MM.1S (cell line): ENCODE measurements at places on chromosomes 4 and X.
A peak's percentile ranks its signal among the peaks of the same experiment; 100 is the strongest.

GRCh38 chr4:123896446-123897071 is 500.0 kb downstream of the SPRY1 start:
- H3K27me3 ChIP-seq = no peaks in the 10 kb centered on the region
- no peaks in the 10 kb centered on the region for H3K36me3 ChIP-seq
- no peak overlapping the region for H3K4me3 ChIP-seq
- no peak overlapping the region for H3K27ac ChIP-seq
- no peak for DNase-seq

DNA sequence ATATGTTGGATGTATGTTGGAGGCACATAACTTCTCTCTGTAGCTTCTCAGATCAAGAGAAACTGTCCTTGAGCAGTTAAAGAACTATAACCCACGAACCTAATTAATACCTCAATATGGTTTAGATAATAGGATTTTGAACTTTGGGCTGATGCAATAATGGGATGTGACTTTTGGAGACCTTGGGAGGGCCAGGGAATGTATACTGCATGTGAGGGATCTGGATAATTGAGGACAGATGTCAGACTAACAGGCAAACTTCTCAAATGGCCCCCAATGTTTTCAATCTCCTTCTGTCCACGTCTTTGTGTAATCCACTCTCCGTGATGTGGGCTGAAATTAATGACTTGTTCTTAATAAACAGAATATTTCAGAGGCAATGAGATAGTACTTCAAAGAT is 202.2 kb upstream of the FAT4 start:
- DNase-seq = no peak
- H3K36me3 ChIP-seq = no peaks in the 10 kb centered on the region
- no peak overlapping the region for H3K4me3 ChIP-seq
- H3K27ac ChIP-seq = no peak overlapping the region

DNA sequence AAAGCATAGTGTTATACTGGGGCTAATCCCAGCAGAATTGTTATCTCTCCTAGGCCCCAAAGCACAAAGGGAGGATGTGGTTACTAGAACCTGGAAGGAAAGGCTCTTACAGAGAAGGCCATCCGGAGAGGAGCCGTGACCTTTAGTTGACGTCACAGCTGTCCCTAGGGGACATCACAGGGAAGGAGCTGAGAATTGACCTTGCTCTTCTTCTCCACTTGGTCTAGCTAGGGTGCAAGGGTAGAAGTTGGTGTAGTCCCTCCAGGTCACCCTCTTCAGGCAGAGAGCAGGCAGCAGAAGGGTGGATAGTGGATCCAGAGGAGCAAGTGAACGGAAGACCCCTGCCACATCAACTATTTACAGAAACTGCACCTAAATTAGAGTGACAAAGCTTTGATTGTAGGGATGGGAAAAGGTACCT is 22.8 kb upstream of the FGF2 start:
- H3K4me3 ChIP-seq = no peak overlapping the region
- H3K4me1 ChIP-seq = no peaks in the 10 kb centered on the region
- H3K36me3 ChIP-seq = no peaks in the 10 kb centered on the region
- H3K27me3 ChIP-seq = no peaks in the 10 kb centered on the region

DNA sequence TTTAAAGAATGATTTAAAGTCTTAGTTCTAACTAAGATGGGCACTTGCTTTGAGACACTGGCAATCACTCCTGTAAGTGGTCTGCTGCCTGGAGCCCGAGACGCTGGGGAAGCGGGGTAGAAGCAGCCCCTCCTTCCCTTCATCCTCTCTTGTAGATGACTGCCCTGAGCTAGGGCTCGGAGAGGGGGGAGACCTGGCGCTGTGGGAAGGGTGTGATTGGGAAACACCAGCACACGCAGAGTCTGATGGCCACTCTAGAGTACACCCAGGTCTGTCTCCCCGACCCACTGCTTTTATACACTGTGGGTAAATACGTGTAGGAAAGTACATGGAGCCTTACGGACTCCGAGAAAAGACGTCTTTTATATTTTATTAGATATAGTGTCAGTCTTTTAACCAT is 24.0 kb downstream of the LRP2BP start:
- 0 out of 2 replicates have a peak, but pooled peaks cover 6% of the 10 kb centered on the region for H3K36me3 ChIP-seq
- no peaks in the 10 kb centered on the region for H3K27me3 ChIP-seq
- H3K4me1 ChIP-seq = no peaks in the 10 kb centered on the region
- DNase-seq = no peak

DNA sequence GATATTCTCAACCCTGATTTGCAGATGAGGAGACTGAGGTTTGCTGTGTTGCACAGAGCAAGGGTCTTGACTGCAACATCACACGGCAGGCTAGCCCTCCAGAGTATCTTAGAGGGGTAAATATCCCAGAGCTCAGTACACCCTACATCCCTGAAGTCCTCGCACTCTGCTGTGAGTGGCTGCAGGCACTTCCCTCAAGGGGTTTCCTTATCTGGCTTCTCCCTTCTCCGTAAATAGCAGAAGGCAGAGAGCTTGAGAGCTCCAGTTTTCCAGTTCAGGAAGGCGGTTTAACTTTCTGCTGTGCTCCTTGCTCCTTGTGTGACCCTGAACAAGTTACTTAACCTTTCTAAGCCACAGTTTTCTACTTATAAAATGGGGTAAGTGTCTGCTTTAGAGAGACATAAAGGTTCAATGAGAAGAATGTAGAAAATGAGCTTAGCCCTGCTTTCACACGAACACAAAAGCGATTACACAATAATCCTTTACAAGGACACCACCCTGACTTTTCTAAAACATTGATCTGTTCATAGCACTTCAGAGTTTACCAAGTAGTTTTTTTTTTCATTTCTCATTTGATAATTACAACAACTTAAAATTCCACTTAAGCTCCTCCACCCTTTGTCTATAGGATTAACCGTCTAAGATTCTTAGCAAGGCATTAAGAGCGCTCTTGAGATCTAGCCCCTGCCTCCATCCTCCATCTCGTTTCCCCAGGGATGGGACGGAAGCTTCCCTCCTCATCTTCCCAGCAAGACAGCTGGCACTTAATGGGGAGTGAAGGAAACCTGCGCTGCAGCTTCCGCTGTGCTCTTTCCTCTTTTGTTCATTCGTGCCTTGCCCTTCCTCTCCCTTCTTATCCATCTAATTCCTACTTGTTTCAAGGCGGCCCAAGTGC is 68.4 kb downstream of the TAPT1 start:
- no peak for DNase-seq
- no peak overlapping the region for H3K4me3 ChIP-seq
- H3K36me3 ChIP-seq = no peaks in the 10 kb centered on the region
- no peak overlapping the region for H3K27ac ChIP-seq
- no peaks in the 10 kb centered on the region for H3K4me1 ChIP-seq
- no peaks in the 10 kb centered on the region for H3K27me3 ChIP-seq

- no peaks in the 10 kb centered on the region; the same call in 1 of the 2 replicates for H3K36me3 ChIP-seq
- DNase-seq = peak; percentile 53
- no peak overlapping the region for H3K4me3 ChIP-seq
- H3K27me3 ChIP-seq = no peaks in the 10 kb centered on the region
These were observed 167.5 kb downstream of the CDS1 start for GRCh38 chr4:84750260-84750959.

DNA sequence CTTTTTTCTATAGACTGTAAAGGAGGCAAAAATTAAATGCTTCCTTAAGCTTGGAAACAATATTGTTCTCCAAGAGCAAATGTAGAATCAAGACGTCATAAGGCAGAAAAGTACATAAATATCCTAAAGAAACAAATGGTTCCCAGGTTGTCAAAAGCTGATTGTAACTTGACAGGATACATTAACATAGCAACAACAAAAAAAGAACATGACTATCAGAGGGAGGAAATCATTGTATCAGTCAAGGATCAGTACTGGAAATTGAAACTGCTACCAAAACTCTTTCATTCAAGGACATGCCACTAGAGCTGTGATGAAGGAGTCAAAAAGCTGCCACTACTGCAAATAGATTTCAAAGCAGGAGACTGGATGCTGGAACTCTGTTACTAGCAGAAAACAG is 168.3 kb downstream of the BTC start:
- H3K4me1 ChIP-seq = peaks cover 36% of the 10 kb centered on the region
- H3K27me3 ChIP-seq = no peaks in the 10 kb centered on the region
- H3K4me3 ChIP-seq = no peak overlapping the region
- no peaks in the 10 kb centered on the region for H3K36me3 ChIP-seq

DNA sequence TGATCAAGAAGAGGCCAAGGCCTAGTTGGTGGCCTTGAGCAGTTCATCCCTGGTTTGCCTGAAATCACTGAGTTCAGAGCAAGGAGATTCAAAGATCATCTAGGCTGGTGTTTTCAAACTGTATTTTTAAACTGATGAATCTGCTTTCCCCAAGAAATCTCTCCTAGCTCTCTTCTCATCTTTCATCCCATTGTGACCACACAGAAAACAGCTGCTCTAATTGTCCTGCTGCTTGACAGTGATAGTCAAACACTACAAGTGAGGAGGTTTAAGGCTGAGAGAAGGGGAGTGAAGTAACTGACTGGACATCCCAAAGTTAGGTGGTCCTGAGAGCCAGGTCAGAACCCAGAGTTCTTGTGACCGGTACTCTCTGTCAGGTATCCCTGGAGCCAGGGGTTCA is 91.5 kb downstream of the LNX1 start:
- no peaks in the 10 kb centered on the region for H3K36me3 ChIP-seq
- H3K27me3 ChIP-seq = no peaks in the 10 kb centered on the region
- DNase-seq = no peak

GRCh38 chr4:1972414-1972813 is 36.4 kb downstream of the NELFA start:
- H3K27me3 ChIP-seq = no peaks in the 10 kb centered on the region
- no peaks in the 10 kb centered on the region for H3K4me1 ChIP-seq
- peaks cover 20% of the 10 kb centered on the region for H3K36me3 ChIP-seq

DNA sequence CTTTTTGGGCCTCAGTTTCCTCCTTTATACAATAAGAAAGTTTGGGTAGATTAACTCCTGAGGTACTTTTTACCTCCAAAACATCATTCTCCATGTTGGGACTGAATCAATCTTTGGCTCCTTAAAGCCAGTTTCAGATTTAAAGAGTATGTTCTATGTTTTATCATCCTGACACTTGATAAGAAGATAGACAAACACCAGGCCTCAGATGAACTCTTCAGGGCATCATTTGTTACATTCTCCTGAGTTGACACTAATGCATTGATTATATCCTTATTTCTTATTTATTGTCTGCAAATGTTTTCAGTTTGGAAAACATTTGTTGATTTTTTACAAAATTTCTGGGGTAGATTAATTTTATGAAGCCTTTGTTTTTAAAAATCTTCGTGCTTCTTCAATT is 102.7 kb upstream of the CCSER1 start:
- H3K36me3 ChIP-seq = no peaks in the 10 kb centered on the region
- H3K4me3 ChIP-seq = no peak overlapping the region
- no peaks in the 10 kb centered on the region for H3K27me3 ChIP-seq
- no peaks in the 10 kb centered on the region for H3K4me1 ChIP-seq
- no peak for DNase-seq

GRCh38 chr4:120544838-120545237 is 377.7 kb downstream of the PRDM5 start:
- DNase-seq = no peak
- no peaks in the 10 kb centered on the region for H3K36me3 ChIP-seq
- no peaks in the 10 kb centered on the region for H3K27me3 ChIP-seq
- no peak overlapping the region for H3K27ac ChIP-seq
- no peaks in the 10 kb centered on the region for H3K4me1 ChIP-seq

GRCh38 chrX:37468124-37468739 is 103.2 kb upstream of the LANCL3 start:
- no peak overlapping the region for H3K27ac ChIP-seq
- DNase-seq = no peak
- no peaks in the 10 kb centered on the region for H3K4me1 ChIP-seq
- no peaks in the 10 kb centered on the region for H3K36me3 ChIP-seq
- no peak overlapping the region for H3K4me3 ChIP-seq

GRCh38 chr4:39480251-39480650 is 21.4 kb downstream of the LIAS start:
- no peaks in the 10 kb centered on the region for H3K27me3 ChIP-seq
- DNase-seq = no peak
- H3K36me3 ChIP-seq = no peaks in the 10 kb centered on the region
- no peak overlapping the region for H3K27ac ChIP-seq

- H3K36me3 ChIP-seq = no peaks in the 10 kb centered on the region
- H3K27me3 ChIP-seq = no peaks in the 10 kb centered on the region
- DNase-seq = no peak
- no peak overlapping the region for H3K4me3 ChIP-seq
- H3K4me1 ChIP-seq = peaks cover 8% of the 10 kb centered on the region; the same call in 1 of the 2 replicates
These were observed 20.9 kb downstream of the GPAT3 start for GRCh38 chr4:83556816-83557215.

GRCh38 chr4:85431156-85431555 is 43.8 kb upstream of the ARHGAP24 start:
- H3K36me3 ChIP-seq = no peaks in the 10 kb centered on the region
- no peak for DNase-seq
- no peak overlapping the region for H3K4me3 ChIP-seq
- H3K27ac ChIP-seq = no peak overlapping the region
- no peaks in the 10 kb centered on the region for H3K27me3 ChIP-seq

DNA sequence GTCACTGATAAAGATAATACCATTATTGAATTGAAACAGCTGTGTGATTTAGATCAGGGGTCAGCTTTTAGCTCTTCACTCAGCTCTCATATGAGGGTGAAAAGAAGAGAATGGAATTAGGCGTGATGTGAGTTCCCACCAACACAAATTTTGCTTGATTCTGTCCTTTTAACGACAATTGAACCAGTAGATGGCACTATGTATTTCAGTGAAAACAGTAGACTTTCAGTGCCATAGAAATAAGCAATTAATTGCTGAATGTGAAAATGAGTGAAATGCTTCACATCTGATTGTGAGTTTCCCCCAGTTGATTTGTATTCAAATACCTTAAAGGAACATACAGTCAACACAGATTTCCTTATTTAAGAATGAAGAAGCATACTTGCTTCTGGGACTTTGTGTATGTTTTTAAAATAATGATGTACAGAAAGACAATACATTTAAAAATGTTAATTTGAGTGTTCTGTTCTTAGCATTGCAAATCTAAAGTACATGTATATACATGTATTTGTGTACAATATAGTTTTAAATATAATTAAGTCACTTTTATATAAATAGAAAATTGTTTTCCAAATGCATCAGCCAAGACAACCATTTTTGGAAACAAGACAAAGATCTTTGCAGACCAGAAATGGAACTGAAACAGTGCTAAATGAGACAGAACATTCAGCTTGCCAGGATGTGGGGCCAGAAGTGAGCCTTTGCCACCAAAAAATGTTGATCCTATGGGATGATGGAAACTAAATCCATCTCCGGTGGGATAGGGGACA is 178.8 kb downstream of the SNCA start:
- no peaks in the 10 kb centered on the region for H3K36me3 ChIP-seq
- H3K27me3 ChIP-seq = no peaks in the 10 kb centered on the region
- peaks cover 11% of the 10 kb centered on the region for H3K4me1 ChIP-seq
- H3K27ac ChIP-seq = peak overlapping the region; percentile 55
- H3K4me3 ChIP-seq = peak overlapping the region; percentile 41
- DNase-seq = peak; percentile 73

DNA sequence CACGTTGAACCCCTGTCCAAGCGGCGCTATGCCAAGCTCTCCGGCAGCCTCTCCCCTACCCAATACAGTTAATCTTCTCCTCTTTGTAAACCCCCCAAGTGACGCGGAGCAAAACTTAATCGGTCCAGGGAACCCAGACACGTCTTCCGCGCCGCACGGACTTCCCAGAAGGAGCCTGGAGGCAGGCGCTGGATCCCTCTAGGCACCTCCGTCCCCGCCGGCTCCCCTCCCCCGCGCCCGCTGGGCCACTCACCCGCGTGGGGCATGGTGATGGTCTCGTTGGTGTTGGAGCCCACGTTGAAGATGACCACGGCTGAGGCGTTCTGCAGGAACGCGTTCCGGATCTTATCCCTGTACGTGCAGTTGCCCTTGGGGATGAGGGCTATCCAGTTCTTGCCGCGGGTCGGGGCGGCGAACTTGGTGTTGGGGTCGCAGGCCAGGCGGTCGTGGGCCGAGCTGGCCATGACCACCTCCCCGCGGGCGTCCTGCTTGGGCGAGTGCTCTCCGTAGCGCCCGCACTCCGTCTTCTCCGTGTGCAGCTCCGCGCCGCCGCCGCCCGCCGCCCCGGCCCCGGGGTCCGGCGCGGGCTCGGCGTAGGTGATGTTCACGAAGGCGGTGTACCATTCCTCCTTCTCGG is 1.1 kb downstream of the RNF150 start:
- no peaks in the 10 kb centered on the region for H3K4me1 ChIP-seq
- H3K27me3 ChIP-seq = no peaks in the 10 kb centered on the region
- peak overlapping the region; percentile 82 for H3K4me3 ChIP-seq
- DNase-seq = no peak
